ENCODE measurements at places on chromosomes 1 and 21.

DNA sequence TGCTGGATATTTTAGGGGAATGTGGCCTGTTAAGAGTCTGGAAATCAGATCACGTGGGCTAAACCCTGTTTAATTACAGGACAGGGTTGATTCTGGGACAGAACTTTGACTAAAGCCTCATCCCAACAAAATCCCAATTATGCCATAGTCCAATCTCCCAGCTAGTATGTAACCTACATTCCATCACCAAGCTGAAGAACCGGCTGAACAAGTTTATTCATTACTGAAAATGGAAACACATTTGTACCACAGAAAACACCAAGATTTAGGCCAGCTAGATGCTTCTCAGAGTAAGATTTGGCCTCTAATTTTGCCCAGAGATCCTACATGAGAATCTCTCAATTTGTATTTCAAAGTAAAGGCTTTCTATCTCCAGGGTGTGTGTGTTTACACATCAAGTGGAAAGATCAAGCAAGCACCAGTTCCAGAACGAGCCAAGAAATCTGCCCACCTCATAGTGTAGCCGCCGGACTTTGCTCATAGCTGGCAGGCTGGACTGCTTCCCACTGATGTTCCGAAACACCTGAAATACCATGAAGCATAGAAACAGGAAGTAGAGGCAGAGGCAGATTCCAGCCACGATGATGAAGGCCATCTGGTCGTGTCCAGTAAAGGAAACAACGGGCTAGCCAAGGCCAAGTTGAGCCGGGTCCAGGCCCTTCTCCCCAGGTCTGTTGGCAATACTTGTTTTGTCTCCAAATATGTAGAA lies 86.8 kb downstream of the WLS start:
- no peak for DNase-seq

DNA sequence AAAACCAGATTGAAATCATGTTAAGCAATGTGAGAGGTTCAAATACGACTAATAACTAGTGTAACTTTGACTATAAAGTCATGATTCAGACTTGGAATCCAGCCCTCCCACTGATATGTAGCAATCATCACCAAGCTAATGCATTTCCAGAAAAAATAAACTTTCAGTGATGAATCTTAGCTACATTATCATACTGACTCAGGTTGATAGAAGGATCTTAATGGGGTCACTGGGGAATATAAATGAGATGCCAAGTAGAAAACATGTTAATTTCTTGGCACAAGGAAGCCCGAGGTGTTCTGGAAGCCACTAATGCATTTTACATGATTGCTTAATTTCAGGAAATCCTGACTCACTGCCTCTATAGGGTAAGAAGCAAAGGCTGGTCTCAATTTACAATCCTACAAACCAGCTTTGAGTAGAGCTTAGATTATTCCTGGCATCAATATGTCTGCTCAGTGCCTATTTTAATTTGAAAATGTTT lies 67.7 kb downstream of the SELENOF start:
- DNase-seq, result peak; percentile 83

GRCh38 chr1:7940745-7941436 lies at the start of gene TNFRSF9:
TSS of gene TNFRSF9 (minus strand) at chr1:7940839. CDS start at chr1:7939994, 845 bp downstream.
- no peak for DNase-seq

DNA sequence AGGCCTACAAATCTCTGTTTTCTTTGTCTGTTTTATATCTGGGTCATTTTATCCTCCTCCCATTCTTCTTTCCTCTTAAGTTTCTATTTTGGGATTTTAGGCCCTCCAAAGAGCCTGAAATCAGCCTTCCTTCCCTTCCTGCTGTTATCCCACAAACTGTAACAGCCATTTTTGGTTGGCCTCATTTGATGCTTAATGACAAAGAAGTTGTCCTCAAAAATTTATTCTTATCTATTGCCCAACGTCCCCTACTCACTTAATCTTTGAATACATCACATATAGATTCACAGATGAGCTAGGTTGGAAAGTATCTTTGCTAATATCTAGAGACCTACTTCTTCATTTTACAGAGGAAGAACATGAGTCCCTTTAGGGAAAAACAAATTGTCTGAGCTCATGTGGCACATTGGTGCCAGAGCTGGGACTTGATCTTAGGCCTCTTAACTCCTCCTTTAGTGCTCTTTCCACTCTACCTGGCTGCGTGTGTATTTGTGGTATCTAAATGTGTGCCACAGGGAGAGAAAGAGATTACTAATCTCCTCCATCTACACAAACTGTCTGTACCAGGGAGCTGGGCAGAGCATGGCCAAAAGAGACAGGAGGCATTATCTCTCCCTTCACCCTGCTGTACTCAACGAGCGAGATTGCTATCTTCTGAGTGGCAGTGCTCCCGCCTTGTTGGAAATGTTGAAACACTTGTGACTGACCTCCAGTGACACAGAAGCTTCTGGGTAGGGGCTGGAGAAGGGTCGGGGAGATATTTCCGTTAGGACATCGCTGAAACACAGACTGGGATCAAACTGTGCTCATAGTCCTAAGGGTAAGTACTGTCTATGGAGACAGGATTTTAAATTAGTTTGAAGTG lies 30.1 kb downstream of the RHEX start:
- no peak for DNase-seq

- no peak for DNase-seq
Measured at GRCh38 chr21:45020629-45021427, 53.6 kb upstream of the ADARB1 start.

- DNase-seq, result peak; percentile 11
Measured at GRCh38 chr21:37370152-37371040, 3.8 kb downstream of the DYRK1A start.

GRCh38 chr1:29124366-29125236 lies 898 bp upstream of the TMEM200B start:
- peak; percentile 94 for DNase-seq
